ENCODE measurements at places on chromosomes 2 and 18.

DNA sequence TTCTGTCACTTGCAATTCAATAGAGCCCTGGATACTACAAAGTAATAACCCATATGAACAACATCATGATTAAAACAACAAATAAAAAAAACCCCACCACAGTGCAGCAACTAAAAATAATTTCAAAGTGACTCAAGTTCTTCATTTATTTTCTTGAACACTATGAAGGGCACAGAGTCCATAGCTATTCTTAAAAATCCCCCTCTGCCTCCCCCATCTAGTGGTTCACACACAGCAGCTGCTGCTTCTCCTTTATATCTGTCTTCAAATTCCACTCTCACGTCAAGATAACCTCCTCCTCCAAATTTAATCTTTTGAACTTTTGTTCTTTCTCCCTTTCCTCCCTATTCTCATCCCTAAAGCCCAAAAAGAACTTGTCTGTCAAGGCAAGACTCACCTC, 591.3 kb downstream of the ZEB2 start:
- no peak for DNase-seq

DNA sequence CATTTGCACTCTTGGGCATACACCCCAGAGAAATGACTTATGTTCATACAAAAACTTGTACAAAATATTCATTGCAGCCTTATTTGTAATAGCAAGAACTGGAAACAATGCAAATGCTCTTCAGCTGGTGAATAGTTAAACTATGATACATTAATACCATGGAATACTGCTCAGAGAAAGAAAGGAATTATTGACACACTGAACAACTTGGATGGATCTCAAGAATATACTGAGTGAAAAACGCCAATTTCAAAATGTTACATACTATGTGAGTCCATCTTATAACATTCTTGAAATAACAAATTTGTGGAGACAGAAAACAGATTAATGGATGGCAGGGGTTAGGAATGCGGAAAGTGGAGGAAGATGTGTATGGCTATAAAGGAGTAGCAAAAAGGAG, 17.2 kb downstream of the LNPK start:
- DNase-seq: no peak

DNA sequence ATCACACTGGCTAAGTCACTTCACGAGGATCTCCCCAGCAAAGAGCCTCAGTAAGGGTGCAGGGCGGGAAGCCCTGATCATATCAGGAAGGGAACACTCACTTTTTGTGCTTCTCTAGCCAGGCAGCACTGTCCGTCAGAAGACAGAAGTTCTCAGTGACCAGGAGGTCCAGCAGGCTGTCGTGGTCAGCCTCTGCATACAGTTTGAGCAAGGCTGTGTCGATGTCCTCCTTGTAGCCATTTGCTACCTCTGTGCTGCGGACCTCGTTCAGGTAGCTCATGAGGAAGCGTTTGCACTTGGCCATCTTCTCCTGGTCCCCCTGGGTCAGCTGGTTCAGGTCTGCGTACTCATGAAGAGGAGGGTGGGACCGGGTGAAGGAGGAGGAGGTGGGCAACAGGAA, 38.7 kb downstream of the GPR45 start:
- no peak for DNase-seq

DNA sequence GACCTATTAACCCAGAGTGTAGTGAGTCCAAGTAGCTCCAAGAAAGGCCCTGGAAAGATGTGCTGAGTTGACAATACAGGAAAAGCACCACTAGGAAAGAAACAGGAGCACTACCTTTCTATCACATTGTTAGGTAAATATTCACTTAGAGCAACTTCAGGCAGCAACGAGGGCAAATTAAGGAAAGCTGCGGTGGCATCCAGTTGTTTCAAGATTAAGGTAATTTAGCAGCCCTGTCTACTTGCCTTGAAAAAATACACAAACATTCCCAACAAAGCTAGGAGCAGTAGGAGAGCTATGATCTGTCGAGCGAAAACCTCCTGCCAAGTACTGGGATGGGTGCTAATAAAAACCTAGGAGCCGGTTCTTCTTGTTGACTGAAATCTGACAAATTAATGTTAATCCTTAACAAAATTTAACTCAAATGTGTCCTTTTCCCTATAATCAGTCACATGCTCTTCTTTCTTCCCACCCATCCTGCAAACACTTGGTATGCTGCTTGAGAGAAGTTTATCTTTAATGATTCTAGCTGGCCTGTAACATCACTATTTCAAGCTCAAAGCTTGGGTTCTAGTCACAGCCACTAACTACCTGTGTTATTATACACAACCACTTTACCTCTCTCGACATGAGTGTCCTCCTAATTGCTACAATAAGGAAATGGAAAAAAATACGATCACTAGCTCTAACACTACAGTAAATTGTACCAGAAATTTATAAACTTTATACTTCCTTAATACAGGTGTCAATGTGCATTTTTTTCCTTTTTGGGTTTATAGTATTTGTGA, 2.0 kb downstream of the ACAA2 start:
- no peak for DNase-seq

GRCh38 chr18:62070302-62070701, 116.6 kb downstream of the PIGN start:
- no peak for DNase-seq
